Mesothelial cell of epicardium (in vitro differentiated cells): ENCODE measurements at places on chromosomes 5 and 9.

- DNase-seq, result peak; percentile 27
Measured at GRCh38 chr5:58459146-58460001, 512 bp downstream of the PLK2 start.

DNA sequence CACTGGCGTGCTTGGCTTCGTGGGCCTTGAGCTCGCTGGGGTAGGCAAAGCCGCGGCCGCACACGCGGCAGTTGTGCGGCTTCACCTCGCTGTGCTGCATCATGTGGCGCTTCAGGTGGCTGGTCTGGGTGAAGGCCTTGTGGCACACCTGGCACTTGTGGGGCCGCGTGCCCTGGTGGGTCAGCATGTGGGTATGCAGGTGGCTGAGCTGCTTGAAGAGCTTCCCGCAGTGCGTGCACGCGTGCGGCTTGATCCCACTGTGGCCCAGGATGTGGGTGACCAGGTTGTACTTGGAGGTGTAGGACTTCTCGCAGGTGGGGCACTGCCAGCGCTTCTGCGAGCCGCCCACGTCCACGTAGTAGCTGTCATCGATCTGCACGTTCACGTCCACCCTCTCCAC is 46.8 kb downstream of the ZNF366 start:
- no peak for DNase-seq

DNA sequence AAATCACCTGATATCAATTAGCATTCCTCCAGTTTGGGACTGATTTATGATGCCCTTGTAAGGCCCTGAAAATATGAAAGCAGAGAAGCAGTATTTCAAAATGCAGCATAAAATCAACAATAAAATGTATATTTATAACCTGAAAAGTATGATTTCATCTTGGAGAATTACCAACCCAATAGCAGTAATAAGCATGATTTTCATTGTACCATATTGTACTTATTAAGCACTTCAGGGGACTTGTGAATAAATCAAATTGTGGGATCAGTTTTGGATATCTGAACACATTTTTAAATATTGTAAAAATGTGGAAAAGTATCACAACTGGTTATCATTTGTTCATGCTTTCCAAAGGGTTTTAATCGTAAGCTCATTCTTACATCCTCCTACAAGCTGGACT is 250.8 kb downstream of the DMRT2 start:
- no peak for DNase-seq

DNA sequence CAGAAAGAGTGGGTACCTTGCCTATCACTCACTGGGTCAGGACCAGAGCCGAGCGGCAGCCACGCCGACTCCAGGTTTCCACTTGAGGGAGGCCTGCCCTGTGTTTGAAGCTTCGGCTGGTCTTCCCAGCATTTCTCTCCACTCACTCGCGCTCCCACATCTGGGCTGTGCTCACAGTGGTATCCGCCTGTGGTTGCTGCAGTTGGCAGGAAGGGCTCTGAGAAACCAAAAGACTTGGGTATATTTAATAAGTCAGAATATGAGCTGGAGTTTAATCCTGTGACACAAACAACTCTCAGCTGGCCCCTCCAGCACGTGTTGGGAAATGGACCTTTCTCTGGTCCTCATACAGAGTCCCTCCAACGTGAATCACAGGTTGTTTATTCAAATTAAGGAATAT is 70.9 kb downstream of the SPRY4 start:
- no peak for DNase-seq

GRCh38 chr5:93092349-93093105 is 488.5 kb downstream of the NR2F1-AS1 start:
- DNase-seq, result no peak

DNA sequence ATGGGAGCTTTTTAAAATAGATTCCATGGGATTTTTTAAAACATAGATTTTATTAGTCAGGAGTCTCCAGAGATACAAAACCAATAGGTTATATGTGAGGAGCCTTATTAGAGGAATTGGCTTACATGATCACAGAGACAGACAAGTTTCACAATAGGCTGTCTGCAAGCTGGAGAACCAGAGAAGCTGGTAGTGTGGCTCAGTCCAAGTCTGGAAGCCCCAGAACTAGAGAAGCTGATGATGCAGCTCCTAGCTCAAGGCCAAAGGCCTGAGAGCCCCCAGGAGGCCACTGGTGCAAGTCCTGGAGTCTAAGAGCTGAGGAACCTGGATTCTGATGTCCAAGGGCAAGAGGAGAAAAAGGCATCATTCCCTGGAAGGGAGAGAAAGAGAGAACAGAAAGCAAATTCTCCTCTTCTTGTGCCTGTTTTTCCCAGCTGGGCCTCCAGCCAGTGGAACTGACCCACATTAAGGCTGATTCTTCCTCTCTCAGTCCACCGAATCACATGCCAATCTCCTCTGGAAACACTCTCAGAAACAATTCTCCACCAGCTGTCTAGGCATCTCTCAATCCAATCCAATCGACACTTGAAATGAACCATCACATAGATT is 59.3 kb downstream of the AHRR start:
- DNase-seq, result no peak

DNA sequence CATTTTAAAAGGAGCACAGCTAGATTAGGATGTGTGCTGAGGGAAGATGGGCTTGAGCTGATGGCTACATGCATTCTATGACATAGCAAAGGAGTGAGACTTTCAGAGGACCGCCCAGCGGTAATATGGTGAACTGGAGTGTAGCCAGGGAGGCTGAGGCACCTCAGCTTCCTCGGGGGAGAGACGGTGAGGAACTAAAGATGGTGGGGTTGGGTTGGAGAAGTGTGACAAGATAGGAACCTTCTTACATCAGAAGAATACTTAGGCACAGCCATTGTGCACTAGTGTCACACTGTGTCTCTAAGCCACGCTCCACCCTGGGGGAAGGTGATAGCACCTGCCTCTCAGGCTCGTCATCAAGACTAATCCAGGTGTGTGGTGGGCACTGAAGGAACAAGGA is 118.0 kb upstream of the IRX2 start:
- DNase-seq, result no peak

DNA sequence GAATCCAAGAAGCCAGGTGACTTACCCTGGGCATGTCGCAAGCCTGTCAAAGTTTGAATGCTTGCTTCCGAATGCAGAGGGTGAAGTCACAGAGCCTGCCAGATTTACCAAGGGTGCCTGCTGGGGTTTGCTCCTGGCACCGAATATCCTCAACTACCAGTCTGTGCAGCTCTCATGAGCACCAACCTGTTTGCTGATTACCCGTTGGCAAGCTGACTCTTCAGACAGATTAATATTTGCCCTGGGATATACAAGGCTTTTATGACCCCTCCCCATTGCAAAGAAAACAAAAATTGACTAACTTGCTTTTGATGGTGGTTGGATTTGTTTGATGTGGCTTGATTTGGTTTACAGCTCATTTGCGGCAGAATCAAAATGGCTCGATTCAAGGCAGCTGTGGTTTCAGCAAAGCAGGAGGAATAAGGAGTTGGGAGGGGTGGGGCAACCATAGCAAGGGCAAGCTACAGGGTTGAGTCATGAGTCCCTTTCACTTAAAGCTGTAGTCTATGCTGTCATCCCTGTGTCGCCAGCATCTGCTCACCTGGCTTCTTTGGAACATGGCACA is 82.3 kb upstream of the AGXT2 start:
- DNase-seq, result no peak

DNA sequence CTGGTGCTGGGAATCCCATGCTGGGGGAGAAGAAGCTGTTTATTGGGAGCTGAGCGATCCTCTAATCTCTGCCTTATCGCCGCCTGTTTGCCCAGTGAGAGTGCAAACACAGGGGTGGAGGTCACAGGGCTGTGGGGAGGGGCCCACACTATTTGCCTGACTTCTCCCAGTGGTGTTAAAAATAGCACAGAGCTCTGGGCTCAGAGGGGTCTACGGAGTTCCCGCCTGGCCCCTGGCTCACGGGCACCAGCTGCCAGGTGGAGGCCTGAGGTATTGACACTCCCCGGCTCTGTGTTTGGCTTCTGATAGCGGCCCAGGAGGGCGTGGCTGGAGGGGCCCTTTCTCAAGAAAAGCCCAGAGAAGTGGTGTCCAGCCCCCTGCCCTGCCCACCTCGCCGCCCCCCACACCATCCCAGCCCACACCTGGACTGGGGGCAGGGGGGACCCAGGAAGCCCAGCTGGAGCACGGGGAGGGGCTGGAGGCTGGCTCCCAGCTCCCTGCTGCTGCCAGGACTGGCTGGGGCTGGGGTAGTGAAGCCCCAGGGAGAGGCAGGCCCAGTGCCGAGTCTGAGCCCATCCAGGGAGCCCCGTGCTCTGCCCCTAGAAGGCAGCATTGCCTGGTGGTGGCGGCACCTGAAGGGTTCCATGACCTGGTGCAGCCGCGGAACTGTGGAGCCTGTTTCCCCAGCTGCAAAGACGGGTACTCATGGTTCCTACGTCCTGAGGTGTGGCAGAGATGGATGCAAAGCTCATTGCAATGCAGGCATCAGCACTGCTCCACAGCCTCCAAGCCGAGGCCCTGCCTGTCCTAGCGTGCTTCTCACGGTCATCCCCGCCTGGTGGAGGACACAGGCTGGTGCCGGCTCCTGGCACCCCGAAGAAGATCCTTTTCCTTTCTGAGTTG is 35.7 kb upstream of the EGFL7 start:
- peak; percentile 19 for DNase-seq

DNA sequence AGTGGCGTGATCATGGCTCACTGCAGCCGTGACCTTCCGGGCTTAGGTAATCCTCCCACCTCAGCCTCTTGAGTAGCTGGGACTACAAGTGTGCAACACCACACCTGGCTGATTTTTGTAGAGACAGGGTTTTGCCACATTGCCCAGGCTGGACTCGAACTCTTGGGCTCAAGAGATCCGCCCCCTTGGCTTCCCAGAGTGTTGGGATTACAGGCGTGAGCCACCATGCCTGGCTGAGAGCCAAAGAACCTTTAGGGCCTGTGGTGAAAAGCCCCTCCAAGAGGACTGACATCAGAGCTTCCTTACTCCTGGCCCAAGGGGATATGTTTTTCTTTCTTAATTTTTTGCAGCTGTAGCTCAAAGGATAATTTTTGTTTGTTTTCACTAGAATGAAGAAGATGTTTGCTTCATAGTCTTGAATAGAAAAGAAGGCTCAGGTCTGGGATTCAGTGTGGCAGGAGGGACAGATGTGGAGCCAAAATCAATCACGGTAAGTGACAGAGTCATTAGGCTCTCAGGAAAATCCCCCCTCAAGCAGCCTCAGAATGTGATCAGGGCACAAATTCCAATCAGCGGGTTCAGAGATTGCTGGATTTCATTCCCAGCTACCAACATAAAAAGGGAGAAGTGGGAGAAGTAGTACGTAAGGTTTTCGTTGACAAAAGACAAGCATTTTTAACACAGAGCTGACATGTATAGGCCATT is 77.1 kb downstream of the GOLPH3 start:
- DNase-seq, result no peak

DNA sequence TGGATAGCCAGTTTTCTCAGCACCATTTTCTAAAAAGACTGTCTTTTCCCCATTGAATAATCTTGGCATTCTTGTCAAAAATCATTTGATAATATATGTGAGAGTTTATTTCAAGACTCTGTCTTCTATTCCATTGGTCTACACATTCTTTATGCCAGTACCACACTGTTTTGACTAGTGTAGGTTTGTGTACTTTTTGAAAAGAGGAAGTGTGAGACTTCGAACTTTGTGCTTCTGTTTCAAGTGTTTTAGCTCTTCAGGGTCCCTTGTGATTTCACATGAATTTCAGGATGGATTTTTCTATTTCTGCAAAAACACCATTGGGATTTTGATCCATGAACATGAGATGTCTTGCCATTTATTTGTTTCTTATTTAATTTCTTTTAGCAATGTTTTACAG is 78.5 kb upstream of the ALDH1A1 start:
- no peak for DNase-seq
